ENCODE measurements at places on chromosomes 12 and 14.

DNA sequence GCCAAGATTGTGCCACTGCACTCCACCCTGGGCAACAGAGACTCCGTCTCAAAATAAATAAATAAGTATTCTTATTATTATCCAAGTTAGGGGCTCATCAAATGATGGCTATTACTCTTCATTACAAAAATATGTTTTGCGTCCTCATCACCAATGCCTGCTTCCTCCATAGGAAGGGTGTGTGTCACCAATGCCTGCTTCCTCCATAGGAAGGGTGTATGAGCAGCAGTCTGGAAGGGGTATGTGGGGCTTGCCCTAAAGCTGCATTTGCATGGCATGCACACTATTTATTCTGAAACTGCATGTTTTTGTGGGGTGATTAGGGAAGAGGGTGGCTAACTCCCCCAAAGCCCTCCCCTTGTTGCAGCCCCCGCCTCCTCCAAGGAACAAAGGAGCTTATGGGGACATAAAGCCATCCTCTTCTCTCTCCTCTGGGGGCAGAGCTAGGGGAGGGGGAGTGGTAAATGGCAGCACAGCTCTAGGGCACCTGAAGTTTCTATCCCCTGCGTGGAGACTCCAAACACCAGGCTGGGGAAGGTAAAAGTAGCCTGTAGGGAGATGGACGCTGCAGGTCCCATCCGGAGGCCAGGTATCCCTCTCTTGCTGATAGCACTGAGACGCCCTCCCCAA is 1.3 kb downstream of the CAMKK2 start:
- no peak for DNase-seq

GRCh38 chr14:59500732-59501131 is 16.4 kb downstream of the JKAMP start:
- no peak for DNase-seq

DNA sequence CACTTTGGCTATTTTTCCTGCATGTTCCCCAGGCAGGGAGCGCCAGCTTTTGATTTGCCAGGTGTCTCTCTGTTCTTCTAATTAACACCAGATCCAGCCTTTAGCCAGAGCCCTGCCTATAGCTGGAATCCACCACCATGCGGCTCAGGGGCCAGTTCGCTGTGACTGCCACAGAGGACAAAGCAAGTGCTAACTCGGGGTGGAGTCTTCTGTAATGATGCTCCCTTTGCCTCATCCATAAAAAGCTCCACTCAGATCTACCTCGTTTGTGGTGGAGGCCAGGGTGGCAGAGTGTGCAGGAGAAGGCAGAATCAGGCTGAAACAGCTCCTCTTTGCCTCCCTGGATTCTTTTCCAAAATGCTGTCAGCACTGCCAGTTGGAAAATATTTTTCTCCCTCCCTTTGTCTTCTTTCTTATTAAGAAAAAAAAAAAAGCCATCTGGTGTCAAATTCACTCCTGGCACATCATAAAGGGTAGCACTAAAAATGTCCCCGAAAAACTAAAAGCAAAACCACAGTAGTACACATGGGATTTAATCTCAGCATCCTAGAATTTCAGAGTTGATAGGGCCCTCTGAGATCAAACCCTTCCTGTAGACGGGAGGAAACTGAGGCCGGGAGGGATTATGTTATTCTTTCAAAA is 18.0 kb upstream of the CTDSP2 start:
- DNase-seq, result no peak

- DNase-seq, result no peak
Measured at GRCh38 chr14:64673316-64673715, 30.9 kb upstream of the PLEKHG3 start.

GRCh38 chr12:5581616-5582015 is 149.7 kb downstream of the NTF3 start:
- DNase-seq, result no peak

Measured in AG09309 (cell line).